ENCODE measurements at places on chromosomes 6 and 20. TPM values are rescaled to one million over a fixed set of nuclear protein-coding genes. Genes with fewer than 3 reads are reported as not detected.

The BLCAP gene
- 30.9 TPM for total RNA-seq

The SLC13A3 gene
- 0.24 TPM for total RNA-seq

The BCAS1 gene
- total RNA-seq = not detected

The LHFPL5 gene
- total RNA-seq = not detected

The NNAT gene
- 0.29 TPM for total RNA-seq

The STMND1 gene
- not detected for total RNA-seq

The FAM83C gene
- total RNA-seq = not detected

The COL11A2 gene
- 0.61 TPM for total RNA-seq

The GRM4 gene
- not detected for total RNA-seq

The C20orf141 gene
- not detected for total RNA-seq

- H3K27me3 ChIP-seq = peaks cover 6% of the 10 kb centered on the region
- no peak for DNase-seq
- H3K4me1 ChIP-seq = no peaks in the 10 kb centered on the region
- no peak overlapping the region for H3K27ac ChIP-seq
- no peak overlapping the region for H3K4me3 ChIP-seq
- no peaks in the 10 kb centered on the region for H3K36me3 ChIP-seq
Measured at GRCh38 chr6:110461376-110461775, 15.0 kb downstream of the SLC22A16 start.

GRCh38 chr20:24764794-24765202 lies 184.3 kb upstream of the CST7 start:
- no peaks in the 10 kb centered on the region for H3K36me3 ChIP-seq
- no peaks in the 10 kb centered on the region for H3K4me1 ChIP-seq
- DNase-seq = no peak
- H3K27ac ChIP-seq = no peak overlapping the region
- peaks cover under 1% of the 10 kb centered on the region for H3K27me3 ChIP-seq
- no peak overlapping the region for H3K4me3 ChIP-seq

DNA sequence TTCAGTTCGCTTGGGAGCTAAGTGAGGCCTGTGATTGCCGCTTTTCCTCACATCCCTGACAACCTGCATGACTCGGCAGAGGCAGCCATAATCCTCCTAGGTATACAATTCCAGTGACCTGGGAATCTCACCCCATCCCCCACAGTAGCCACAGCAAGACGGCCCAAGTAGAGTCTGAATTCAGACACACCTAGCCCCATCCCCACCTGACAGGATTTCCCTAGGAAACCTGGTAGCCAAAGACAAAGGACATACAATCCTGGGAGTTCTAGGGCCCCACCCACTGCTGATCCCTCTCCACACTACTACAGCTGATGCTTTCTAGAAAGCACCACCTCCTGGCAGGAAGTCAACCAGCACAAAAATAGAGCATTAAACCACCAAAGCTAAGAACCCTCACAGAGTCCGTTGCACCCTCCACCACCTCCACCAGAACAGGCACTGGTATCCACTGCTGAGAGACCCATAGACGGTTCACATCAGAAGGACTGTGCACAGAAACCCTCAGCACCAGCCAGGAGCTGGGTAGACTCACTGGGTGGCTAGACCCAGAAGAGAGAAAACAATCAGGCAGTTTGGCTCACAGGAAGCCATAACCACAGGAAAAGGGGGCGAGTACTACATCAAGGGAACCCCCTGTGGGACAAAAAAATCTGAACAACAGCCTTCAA lies 17.9 kb upstream of the RUNX2 start:
- H3K27ac ChIP-seq = peak overlapping the region; percentile 60
- peaks cover 41% of the 10 kb centered on the region for H3K36me3 ChIP-seq
- H3K4me1 ChIP-seq = peaks cover 42% of the 10 kb centered on the region
- DNase-seq = peak; percentile 19

DNA sequence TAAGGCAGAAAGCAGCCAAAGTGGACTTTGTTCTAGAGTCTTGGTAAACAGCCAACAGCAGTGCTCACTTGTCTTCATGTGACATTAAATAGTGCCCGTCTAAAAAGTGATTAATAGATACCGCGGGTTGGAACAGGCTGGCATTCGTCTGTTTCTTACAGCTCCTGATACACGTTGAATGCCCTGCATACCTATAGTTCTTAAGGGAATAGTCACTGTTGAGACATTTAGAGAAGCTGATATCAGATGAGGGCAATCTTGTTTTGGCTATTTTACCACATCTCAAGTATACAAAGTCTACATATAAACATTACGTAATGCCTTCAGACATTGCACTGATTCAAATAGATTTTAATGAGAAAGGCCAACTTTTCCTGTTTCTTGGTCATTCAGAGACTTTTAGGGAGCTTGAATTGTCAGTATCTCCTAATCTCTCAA lies 374.9 kb upstream of the FLRT3 start:
- H3K4me1 ChIP-seq = no peaks in the 10 kb centered on the region
- DNase-seq = no peak
- H3K27me3 ChIP-seq = no peaks in the 10 kb centered on the region
- H3K4me3 ChIP-seq = no peak overlapping the region

DNA sequence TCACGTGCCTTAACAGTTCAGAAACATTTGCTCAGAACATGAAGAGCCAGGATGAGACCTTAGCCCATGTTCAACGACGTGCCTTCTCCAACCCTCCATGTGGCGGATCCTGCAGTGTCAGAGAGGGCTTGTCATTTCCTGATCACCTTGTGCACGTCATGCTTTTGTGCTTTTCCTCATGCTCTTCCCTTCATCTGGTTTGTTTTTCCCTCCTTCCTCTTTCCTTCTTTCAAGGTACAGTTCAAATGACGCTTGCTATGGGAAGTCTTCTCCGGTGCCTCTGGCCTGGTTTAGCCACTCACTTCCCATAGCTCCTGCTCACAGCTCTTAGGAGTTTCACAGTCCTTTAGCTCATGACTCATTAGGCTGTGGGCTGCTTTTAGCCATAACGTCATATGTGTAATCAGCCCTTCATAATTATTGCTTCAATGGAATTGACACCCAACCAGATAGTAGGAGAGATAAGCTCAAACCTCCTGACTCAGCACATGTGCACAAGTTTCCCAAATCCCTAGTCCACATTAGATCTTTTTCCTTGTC lies 102.7 kb upstream of the CNKSR3 start:
- peaks cover 3% of the 10 kb centered on the region for H3K27me3 ChIP-seq
- no peaks in the 10 kb centered on the region for H3K36me3 ChIP-seq
- DNase-seq = no peak
- no peak overlapping the region for H3K27ac ChIP-seq
- no peak overlapping the region for H3K4me3 ChIP-seq

- H3K4me1 ChIP-seq = no peaks in the 10 kb centered on the region
- H3K36me3 ChIP-seq = no peaks in the 10 kb centered on the region
- no peak overlapping the region for H3K4me3 ChIP-seq
- no peaks in the 10 kb centered on the region for H3K27me3 ChIP-seq
- no peak for DNase-seq
- no peak overlapping the region for H3K27ac ChIP-seq
Measured at GRCh38 chr6:98041921-98042320, 758.9 kb upstream of the MMS22L start.

- H3K27ac ChIP-seq = no peak overlapping the region
- H3K4me3 ChIP-seq = no peak overlapping the region
- peaks cover 13% of the 10 kb centered on the region for H3K27me3 ChIP-seq
- DNase-seq = no peak
Measured at GRCh38 chr6:43828711-43829110, 58.7 kb downstream of the VEGFA start.

- H3K36me3 ChIP-seq = no peaks in the 10 kb centered on the region
- H3K27me3 ChIP-seq = no peaks in the 10 kb centered on the region
- DNase-seq = no peak
- no peaks in the 10 kb centered on the region for H3K4me1 ChIP-seq
- H3K4me3 ChIP-seq = no peak overlapping the region
Measured at GRCh38 chr6:162068340-162068739, 659.2 kb downstream of the PRKN start.

GRCh38 chr6:125806813-125807212 lies 16.1 kb downstream of the NCOA7 start:
- peaks cover 36% of the 10 kb centered on the region for H3K36me3 ChIP-seq
- peak overlapping the region; percentile 85 for H3K27ac ChIP-seq
- no peaks in the 10 kb centered on the region for H3K27me3 ChIP-seq
- no peak for DNase-seq

GRCh38 chr6:106790935-106791334 lies 161.6 kb downstream of the QRSL1 start:
- H3K27me3 ChIP-seq = peaks cover 4% of the 10 kb centered on the region
- DNase-seq = no peak
- no peak overlapping the region for H3K27ac ChIP-seq
- no peak overlapping the region for H3K4me3 ChIP-seq
- no peaks in the 10 kb centered on the region for H3K4me1 ChIP-seq

DNA sequence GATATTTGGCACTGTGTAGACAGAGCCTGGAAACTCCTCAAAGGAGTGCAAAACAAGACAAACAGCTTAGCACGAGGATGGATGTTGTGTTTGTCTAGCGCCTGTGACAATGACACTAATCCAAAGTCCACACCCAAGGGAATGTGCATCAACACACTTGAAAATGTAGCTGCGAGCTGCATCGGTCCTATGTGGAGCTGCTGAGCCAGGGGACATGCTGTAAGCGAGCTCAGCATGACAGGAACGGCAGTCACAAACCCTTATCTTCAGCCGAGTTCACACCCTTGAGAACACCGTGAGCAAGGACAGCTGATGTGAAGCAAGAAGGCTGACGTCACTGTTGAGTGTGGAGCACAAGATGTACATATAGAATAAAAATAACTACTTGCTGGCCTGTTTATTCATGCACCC lies 684.3 kb downstream of the QKI start:
- no peaks in the 10 kb centered on the region for H3K36me3 ChIP-seq
- H3K4me1 ChIP-seq = no peaks in the 10 kb centered on the region
- no peak overlapping the region for H3K27ac ChIP-seq
- no peaks in the 10 kb centered on the region for H3K27me3 ChIP-seq
- no peak overlapping the region for H3K4me3 ChIP-seq
- DNase-seq = no peak

- no peaks in the 10 kb centered on the region for H3K27me3 ChIP-seq
- H3K4me1 ChIP-seq = no peaks in the 10 kb centered on the region
- no peaks in the 10 kb centered on the region for H3K36me3 ChIP-seq
- DNase-seq = no peak
Measured at GRCh38 chr20:60765821-60766403, 486.1 kb upstream of the CDH4 start.

GRCh38 chr6:5997420-5997987 lies 9.2 kb downstream of the NRN1 start:
- peaks cover 15% of the 10 kb centered on the region for H3K36me3 ChIP-seq
- DNase-seq = no peak
- H3K4me3 ChIP-seq = peak overlapping the region; percentile 85
- H3K4me1 ChIP-seq = peaks cover 65% of the 10 kb centered on the region
- peak overlapping the region; percentile 12 for H3K27ac ChIP-seq

DNA sequence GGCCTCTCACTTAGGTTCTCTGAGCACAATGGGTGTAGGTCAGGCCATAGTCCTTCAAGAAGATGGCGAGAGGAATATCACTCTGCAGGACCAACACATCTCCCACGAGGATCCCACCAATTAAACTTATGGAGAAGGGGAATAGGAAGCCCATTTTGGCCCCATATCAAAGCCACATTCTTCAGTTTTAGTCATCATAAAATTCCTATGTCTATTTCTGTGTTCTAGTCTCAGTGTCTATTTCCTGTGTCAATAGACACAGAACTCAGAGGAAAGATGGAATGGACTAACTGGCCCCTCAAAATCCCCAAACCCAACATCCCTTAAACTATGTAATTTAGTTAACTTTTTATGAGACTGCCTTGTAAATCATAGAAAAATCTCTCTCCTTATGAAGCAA lies 216.8 kb downstream of the HACE1 start:
- no peak overlapping the region for H3K27ac ChIP-seq
- no peak for DNase-seq
- H3K27me3 ChIP-seq = no peaks in the 10 kb centered on the region
- peaks cover 12% of the 10 kb centered on the region for H3K4me1 ChIP-seq
- H3K36me3 ChIP-seq = no peaks in the 10 kb centered on the region
- no peak overlapping the region for H3K4me3 ChIP-seq

DNA sequence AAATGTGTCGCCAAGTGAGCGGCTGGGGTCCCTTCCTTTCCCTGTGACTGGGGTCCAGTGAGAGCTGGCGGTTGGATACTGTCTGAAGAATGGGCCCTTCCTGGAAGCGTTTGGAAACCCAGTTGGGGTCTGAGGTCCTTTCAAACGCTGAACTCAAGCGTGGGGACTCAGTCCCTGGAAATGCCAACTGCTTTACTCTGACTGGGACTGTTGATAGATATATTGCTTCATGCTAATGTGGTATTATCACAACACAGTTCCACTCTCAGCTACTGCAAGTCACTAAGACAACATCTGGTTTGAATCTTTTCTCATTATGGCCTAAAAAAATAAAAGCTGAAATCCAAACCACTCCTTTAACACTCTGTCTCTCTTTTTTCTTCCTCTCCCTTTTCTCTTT lies 23.7 kb upstream of the PSMF1 start:
- DNase-seq = no peak
- H3K27me3 ChIP-seq = peaks cover 8% of the 10 kb centered on the region
- H3K27ac ChIP-seq = no peak overlapping the region
- no peaks in the 10 kb centered on the region for H3K36me3 ChIP-seq
- H3K4me1 ChIP-seq = no peaks in the 10 kb centered on the region
- H3K4me3 ChIP-seq = no peak overlapping the region

DNA sequence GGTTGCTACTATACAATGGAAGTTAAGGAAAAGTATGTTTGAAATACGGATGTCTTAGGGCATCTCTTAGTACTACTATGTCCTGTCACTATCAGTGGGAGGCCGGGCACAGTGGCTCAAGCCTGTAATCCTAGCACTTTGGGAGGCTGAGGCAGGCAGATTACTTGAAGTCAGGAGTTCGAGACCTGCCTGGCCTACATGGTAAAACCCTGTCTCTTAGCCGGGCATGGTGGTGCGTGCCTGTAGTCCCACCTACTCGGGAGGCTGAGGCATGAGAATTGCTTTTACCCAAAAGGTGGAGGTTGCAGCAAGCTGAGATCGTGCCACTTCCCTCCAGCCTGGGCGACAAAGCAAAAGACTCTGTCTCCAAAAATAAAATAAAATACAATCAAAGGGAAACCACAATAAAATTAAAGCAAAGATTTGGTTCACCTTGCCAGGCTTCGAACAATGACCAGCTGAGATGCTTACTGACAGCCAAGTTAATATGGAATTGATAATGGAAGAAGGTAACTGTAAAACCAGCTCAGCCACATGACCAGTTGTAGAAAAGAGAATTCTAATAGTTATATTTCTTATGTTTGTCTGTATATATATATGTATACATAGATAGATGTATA lies 6.5 kb downstream of the CD24 start:
- H3K36me3 ChIP-seq = no peaks in the 10 kb centered on the region
- H3K4me1 ChIP-seq = no peaks in the 10 kb centered on the region
- no peak overlapping the region for H3K4me3 ChIP-seq
- peaks cover 33% of the 10 kb centered on the region for H3K27me3 ChIP-seq
- H3K27ac ChIP-seq = no peak overlapping the region

DNA sequence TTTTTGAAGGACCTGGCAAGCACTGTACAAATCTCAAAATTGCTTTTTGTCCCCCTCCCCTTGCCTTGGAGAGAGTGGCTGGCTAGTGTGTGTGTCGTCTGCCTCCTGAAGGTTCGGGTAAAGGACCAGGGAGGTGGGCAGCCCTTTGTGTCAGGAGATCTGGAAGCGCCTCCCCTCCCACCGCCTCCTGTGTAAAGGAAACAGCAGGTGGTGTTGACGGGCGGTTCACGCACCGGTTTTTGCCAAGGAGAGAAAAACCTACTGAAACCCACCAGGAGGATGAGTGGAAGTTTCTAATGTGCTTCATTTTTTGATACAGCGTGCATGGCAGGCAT lies 1.2 kb downstream of the ENTPD6 start:
- H3K4me1 ChIP-seq = peaks cover 20% of the 10 kb centered on the region
- peak overlapping the region; percentile 91 for H3K4me3 ChIP-seq
- no peaks in the 10 kb centered on the region for H3K36me3 ChIP-seq
- no peak for DNase-seq
